Neural progenitor cell (in vitro differentiated cells): ENCODE measurements at places on chromosomes 5 and 9.
A peak's percentile ranks its signal among the peaks of the same experiment; 100 is the strongest.

GRCh38 chr9:127550751-127551150 is 61.3 kb upstream of the STXBP1 start:
- H3K36me3 ChIP-seq = no peaks in the 10 kb centered on the region
- no peak overlapping the region for H3K4me3 ChIP-seq
- H3K27me3 ChIP-seq = no peaks in the 10 kb centered on the region
- no peak for DNase-seq
- no peak overlapping the region for H3K27ac ChIP-seq

DNA sequence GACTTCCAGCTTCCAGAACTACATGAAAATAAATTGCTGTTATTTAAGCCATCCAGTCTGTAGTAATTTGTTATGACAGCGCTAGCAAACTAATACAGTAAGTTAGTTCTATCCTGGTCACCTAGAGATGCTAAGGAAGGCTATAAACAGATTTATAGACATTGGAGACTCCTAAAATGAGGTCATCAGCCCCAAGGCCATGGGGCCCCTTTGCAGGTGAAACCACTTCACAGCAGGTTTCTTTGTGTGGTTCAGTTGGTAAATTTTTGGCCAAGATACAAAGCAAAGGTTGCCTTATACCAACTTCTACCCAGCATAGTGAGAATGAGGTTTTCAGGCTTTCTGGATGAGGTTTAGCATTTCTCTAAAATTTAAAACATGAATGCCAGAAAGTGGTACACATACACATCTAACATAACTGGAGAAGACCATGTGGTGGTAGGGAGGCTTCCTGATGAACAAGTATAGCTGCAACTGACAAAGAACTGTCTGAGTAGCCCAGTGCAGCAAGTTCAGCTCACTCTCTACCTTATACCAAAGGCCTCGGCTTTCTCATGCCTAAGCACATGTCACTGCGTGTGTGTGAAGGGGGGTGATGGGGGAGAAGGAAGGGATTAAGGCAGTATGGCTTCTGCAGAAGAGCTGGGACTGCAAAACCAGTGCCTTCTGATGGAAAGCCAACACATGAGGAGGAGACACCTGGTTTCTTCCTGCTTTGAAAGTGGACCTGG is 264.6 kb upstream of the TAS2R1 start:
- H3K4me3 ChIP-seq = no peak overlapping the region
- no peak overlapping the region for H3K27ac ChIP-seq
- H3K4me1 ChIP-seq = no peaks in the 10 kb centered on the region
- H3K36me3 ChIP-seq = no peaks in the 10 kb centered on the region
- no peak for DNase-seq
- no peaks in the 10 kb centered on the region for H3K27me3 ChIP-seq

DNA sequence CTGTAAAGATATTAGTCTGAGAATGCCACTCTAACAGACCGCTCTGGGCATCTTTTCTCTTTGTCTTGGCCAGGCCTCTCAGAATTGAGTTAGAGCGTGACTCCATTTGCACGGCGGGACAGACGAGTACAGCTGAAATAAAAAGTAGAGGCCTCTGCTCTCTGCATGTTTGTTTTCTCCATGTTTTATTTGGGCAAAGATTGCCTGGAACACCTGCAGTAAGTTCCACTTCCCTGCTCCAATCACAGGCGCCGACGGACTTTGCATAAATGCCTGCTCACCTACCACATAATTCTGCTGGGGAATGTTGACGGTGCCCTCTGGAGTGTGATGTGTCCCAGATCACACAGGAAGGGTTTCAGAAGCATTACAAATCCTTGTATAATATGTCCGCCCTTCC is 10.6 kb downstream of the SPOCK1 start:
- H3K27ac ChIP-seq = no peak overlapping the region
- no peaks in the 10 kb centered on the region for H3K27me3 ChIP-seq
- DNase-seq = no peak
- H3K36me3 ChIP-seq = no peaks in the 10 kb centered on the region

DNA sequence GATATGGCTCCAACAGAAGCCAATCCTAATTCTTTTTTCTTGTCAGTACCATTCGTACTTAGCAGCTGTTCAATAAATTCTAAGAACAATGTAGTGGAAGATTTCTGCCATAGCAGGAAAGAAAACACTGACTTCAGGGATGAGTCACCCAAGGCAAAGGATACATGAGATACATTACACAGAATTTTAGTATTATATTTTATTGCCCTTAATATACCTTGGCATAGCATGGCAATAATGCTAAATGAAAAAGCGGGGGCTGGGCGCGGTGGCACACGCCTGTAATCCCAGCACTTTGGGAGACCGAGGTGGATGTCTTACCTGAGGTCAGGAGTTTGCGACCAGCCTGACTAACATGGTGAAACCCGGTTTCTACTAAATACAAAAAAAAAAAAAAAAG is 619.1 kb upstream of the DAB2 start:
- no peaks in the 10 kb centered on the region for H3K4me1 ChIP-seq
- H3K27ac ChIP-seq = no peak overlapping the region
- H3K4me3 ChIP-seq = no peak overlapping the region
- H3K36me3 ChIP-seq = no peaks in the 10 kb centered on the region
- no peaks in the 10 kb centered on the region for H3K27me3 ChIP-seq

DNA sequence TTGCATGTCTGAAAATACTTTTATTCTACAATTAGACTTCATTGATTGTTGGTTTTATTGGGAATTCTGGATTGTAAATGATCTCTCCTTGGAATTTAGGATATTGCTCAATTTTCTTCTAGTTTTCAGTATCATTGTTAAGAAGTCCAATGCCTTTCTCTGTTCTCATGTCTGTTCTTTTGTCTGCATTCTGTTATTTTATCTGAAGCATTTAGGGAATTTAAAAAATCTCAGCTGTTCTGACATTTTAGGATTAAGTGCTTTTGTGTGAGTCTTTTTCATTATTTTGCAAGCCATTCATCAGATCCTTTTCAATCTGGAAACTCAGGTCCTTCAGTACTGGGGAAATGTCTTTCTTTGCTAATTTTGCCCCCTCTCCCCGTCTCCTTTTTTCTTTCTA is 4.4 kb upstream of the FER start:
- no peaks in the 10 kb centered on the region for H3K36me3 ChIP-seq
- DNase-seq = peak; percentile 40
- no peak overlapping the region for H3K4me3 ChIP-seq
- peak overlapping the region; percentile 87 for H3K27ac ChIP-seq
